CD4-positive, alpha-beta T cell treated with Interferon alpha-2 for 1 hour (primary cell): ENCODE measurements at places on chromosomes 16 and 17.

DNA sequence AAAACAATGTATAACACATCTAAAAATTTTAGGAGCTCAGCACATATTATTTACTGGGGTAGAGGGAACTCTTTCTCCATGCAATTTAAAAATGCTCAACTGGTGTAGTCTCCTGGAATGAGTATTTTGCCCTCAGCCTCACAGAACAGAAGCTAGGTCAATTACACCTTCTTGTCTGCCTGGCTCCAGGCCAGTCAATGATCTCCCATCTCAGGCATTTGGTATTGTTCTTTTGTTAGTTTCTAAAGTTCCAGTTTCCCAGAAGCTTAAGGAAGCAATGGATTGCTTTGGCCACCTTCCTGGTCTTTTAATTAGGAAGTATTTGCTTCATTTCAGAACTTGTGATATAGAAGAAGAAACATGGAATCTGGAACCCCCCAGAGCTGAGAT is 360.3 kb upstream of the ASIC2 start:
- DNase-seq = no peak

DNA sequence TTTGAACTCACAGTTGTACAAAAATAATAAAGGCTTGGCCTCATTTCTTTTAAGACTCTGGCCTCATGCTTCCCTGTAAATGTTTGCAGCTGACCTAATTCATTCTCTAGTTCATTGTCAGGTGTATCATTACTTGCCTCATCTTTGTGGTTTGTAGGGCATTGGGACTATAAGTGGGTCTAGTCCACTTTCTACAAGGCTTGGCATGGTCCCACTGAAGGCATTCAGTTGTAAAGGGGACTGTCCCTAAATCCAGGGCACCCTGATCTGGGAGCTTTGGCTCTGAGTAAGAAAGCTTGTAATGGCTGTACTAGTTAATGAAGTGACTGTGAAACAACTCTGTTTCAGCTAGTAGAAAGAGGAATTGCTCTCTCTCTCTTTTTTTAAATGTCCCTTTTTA is 2.7 kb downstream of the KCTD2 start:
- DNase-seq = no peak

DNA sequence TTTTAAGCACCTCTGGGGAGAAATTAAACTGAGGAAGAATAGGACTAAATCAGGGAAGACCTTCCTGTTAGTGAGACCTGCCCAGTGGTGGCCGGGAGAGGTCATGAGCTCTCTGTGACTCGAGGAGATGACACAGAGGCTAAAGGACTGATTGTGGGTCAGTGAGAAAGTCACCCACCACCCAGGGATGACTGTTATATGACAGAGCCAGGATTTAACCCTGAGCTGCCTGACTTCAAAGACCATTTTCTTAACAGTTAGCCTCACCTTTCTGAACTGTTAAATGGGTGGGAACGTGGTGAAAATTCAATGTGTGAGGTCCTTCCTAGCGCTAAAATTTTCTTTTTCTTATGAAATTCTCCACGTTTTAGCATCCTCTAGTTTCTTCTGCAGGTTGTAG is 72.5 kb downstream of the WSB1 start:
- no peak for DNase-seq

GRCh38 chr17:7233701-7234082 is 625 bp downstream of the DVL2 start:
- no peak for DNase-seq

DNA sequence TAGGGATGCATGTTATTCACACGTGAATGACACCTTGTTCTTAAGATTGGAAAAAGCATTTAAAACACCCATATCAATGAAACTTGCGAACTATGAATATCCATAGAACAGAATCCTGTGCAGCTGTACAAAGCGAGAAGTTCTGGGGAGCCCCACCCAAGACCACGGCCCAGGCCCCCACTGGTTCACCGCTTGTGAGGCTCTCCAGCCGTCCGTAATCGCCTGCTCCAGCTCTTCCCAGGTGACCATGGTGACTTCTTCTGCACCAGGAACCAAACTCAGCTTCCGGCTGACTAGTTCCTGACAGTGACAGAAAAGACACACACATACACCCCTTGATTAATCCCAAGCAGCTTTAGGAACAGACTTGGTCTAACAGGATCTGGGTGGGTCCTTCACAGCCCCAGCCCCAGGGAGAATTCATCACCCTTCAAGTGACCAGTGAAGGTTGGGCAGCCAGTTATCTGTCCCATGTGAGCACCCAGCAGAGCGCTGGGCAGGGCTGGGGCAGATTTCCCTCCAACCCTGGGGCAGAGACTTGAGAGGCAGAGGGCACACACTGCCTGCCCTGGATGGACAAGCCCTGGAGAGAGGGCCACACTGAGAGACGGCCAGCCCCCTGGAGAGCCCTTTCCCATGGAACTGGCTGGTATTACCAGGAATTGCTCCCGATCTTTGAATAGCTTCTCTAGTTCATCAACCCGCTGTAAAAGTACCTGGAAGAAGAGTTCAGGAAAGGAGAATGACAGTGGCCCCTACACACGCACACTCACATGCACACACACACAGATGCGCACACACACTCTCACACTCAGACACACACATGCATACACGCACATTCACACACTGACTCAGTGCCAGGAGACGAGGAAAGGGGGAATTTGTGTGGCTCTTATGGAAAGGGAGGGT is 3.6 kb downstream of the QRICH2 start:
- no peak for DNase-seq
